ENCODE measurements at places on chromosomes 3 and 15.

- no peak for DNase-seq
Measured at GRCh38 chr3:88809993-88810392, 297.4 kb upstream of the EPHA3 start.

- no peak for DNase-seq
Measured at GRCh38 chr3:58434990-58435389, 1.4 kb upstream of the PDHB start.

GRCh38 chr3:169751875-169752274 lies 13.0 kb downstream of the TERC start:
- DNase-seq = no peak

- no peak for DNase-seq
Measured at GRCh38 chr3:185207481-185207880, 46.4 kb downstream of the EHHADH start.

DNA sequence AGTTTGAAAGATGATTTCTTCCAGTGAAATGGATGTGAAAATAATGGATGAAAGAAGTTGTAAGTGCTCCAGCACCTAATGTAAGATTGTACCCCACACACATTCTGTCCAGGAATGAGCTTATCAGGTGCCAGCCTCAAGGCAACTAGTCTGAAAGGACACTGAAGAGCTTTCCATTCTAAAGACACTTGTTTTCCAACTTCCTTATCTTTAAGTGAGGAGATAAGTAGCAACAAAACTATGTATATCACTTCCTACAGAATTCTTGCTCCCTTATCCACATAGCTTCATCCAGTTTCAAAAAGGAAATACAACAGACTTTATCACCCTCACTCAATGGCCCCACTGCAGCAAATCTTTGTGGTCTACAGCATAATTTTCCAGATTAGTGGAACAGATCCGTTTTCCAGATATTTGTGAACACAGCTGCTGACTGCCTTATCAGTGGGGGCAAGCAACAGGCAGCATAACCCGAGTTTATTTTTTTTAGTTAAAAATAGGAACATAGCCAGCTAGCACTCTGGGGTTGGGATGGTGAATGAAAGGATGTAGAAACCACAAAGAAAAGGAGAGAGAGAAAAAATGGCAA lies 60.6 kb downstream of the CD200R1L start:
- DNase-seq = no peak

GRCh38 chr15:89482139-89482538 lies 14.2 kb downstream of the RHCG start:
- no peak for DNase-seq

- DNase-seq = no peak
Measured at GRCh38 chr3:44179246-44179645, 62.4 kb upstream of the TOPAZ1 start.

DNA sequence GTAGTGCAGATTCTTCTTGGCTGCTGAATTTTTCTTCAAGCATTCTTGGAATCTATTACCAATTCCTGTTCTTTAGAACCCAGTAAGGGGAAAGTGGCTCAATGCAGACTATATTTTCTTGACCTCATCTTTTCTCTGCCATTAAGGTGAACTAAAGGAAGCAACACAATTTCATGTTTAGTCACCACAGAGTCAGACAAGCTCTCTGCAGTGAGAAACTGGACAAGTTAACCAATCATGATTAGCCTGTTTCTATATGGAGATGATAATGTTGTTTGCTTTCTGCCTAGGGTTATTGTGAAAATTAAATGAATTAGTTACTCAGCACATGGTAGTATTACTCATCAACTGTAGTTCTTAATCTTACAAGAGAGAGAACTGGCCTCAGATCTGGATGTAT lies 1075.1 kb downstream of the AGBL1 start:
- DNase-seq = no peak

- DNase-seq = no peak
Measured at GRCh38 chr15:66040211-66040892, 171.1 kb downstream of the RAB11A start.

DNA sequence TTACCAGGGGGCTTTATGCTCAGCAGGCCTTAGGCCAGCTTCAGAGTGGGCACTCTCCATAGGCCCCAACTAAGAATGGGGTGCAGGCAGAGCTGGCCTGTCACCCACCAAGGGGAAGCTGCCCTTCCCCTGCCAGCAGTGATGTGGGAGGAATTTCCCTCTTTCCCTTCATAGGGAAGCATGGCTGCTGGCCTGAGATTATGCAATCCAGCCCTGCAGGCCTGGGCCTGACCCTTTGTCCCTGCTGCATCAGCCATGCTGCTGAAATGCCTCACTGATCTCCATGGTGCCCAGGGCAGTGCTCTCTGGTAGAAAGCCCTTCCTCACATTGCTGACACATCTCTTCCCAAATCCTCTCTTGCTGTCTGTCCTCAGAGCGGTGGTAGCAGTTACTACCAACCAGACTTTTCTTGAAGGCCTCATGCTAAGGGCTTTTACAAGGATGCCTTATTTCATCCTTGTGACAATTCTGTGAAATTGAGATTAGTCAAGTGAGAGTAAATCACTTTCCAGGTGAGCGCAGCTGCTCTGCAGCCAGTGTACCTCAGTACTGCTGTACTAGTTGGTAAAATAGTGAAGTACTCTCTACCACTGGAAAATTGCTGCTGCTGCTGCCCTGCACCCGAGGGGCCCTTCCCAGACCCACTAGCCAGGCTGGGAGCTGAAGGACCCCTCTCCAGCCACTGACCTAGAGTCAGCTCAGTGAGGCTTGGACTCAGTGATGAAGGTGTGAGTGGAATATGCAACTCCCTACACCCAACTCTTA lies 33.8 kb downstream of the MRAS start:
- no peak for DNase-seq

DNA sequence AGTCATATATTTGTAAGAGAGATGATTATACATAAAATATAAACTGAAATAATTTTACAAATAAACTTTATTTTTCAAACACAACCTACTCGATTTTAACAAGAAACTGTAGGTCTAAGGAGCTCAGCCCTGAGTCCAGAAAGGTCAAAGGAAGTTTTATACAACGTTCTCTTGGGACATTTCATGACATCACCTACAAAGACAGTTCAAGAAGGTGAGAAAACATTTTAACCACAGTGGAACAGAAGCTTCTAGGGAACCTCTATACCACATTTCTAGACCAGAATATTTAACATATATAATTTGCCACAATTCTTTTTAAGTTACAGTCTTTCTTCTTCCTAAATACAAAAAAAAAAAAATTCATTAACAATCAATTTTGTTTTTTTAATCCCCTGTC lies 40.1 kb downstream of the CBLB start:
- no peak for DNase-seq

DNA sequence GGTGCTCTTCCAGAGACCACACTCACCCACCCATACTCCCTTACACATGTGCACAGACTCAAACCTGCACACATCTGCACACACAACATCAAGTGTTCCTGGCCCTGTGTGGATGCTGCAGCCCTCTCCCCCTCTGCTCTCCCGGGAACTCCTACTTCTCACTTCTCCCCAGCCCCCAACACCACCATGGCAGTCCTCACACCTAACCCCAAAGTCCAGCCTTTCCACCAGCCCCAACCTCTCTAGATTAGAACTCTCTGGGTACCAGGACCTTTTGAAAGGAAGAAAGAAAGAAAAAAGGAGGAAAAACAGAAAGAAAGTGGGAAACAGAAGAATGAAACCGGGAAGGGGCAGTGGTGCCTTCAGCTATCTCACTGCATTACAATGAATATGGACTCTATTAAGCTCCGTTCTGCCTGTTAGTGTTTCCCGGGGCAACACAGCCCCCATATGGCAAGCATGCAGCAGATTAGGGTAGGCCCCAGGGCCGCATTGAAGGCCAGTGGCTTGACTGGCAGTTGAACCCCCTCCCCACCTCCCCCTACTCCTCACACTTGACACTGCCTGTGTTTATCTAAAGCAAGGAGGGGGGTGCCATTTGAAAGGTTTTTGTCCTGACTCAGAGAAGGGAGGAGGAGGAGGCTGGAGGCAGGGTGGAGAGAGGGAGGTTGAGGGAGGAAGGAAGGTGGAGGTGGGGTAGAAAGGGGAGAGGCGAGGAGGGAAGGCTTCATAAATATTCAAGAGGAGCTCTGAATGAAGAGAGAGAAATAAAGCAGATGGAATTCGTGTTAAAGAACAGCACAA lies 30.1 kb downstream of the BOC start:
- DNase-seq = no peak

DNA sequence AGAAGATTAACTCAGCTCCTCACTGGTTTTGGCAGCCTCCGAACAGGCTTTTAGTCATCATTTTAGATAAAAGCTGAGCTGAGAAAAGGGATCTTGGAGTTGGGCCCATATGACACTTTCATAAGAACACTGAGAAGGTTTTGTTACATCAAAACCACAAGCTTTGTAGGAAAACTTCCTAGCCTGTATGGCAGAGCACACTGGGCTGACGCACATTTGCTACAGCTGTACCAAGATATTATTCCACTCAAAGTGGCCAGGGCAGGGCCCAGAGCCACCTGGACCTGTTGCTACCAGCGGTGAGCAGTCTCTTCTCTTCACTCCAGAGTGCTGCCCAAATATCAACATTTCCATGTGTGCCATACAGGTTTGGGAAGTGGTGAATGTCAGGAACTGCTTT lies 160.5 kb upstream of the CCDC54 start:
- DNase-seq = no peak

GRCh38 chr3:149701206-149701976 lies 43.6 kb upstream of the WWTR1 start:
- DNase-seq = no peak

GRCh38 chr15:90957031-90957790 lies 2.5 kb downstream of the RCCD1 start:
- no peak for DNase-seq

DNA sequence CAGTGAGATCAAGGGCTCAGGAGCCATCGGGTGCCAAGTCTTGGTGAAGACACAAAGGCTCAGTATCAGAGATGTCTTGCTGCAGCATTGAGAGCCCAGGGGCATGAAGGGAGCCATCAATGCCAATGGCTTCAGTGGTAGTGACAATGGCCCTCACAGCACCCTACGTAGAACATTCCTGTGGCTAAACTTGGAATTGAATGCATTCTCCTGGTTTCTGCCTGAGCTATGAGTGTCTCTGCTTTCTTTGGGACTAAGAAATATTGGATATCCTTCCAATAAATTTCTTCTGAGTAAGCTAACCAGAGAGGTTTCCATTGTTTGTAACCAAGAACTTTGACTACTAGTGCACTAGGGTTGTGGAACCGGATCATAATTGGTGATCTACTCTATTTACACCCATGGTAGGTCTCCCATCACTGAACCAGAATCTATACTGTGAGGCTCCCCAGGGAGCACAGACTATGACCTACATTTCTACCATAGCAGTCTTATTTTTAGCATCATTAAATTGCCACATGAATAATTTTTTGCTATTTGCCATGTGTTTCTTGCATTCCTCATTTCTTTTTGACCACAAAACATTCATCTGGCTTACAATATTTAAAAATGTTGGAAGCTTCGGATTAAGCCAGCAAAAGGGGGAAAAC lies 31.6 kb upstream of the PDZRN3 start:
- no peak for DNase-seq

- no peak for DNase-seq
Measured at GRCh38 chr3:134282659-134283047, 32.0 kb upstream of the RYK start.

DNA sequence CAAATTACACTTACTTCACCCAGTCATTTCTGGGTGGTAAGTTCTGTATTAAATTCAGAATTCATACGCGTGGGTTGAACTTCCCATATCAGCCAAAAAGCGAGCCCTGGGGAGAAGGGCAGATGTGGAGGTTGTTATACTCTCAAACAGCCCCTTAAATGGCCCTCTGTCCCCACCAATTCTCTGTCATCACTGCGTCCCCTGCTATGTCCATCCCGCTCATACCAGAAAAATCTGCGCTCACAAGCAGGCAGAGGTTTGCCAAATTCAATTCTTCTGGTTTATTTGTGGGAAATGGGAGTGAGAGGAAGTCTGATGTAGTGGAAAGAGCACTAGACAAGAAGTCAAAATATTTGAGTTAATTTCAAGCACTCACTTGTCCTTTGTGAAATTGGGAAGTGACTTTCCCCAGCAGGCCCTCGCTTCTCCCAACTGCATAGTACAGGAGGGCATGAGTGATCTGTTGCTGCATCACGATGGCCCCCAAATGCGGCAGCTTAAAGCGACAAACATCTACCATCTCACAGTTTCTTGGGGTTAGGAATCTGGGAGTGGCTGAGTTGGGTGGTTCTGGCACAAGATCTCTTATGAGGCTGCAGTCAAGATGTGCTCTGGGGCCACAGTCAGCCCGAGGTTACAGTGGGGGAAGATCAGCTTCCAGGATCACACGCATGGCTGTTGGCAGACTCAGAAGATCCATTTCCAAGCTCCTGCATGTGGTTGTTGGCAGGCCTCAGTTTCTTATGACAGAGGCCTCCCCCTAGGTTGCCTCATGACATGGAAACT lies 67.7 kb downstream of the CPN2 start:
- DNase-seq = no peak

DNA sequence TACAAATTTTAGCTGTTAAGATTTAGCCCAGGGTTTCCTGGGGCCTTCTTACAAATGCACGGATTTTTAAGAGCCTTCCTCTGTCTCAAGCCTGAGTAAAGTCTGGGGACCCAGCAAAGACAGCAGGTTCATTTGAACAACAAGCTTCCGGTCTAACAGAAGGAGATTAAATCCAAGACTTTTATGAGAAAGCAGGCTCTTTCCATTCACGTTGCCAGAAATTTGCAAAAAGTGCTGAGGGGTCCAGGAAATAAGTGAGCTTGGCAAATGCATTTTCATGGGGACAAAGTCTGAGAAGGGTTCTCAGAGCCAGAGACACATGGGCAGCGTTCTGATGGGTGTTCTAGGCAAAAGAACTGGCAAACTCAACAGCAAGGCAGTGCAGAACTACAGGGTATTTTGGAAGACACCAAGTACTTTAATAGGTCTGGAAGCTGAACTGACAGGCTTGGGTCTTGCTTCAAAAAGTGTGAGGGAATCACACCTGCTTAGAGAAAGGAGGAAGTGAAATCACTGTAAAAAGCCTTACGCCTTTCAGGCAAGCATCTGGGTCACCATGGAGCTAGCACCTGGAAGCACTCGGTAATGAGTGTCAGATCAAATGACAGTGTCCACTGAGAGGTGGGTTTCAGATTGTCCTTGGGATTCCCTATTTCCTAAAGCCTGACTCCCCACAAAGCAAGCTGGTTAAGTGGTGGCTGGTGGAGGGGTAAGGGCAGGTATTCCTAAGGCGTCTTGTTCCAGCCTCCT lies 115.8 kb upstream of the ARHGEF3 start:
- no peak for DNase-seq

DNA sequence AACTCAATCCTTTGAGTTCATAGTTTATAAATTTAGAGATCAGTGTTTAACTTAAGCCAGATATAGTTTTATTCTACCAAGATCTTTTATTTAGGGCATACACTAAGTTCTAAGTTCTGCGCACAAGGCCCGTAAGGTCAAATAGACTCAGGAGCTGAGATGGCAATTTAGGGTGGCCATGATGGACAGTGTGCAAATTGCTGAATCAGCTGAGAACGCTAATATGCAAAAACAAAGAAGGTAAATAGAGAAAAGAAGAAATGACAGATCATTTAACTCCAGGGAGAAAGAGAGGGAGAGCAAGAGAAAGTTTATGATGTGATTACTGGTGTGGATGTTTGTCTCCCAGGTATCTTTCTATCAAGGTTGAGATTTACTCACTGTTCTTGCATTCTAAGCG lies 678.5 kb downstream of the OTOL1 start:
- no peak for DNase-seq

Measured in activated T-cell treated with anti-CD3 and anti-CD28 coated beads for 24 hours (primary cell).